ENCODE measurements at places on chromosomes 7 and 10.

- DNase-seq: peak; percentile 38
Observed at GRCh38 chr10:133133471-133134231, 26.4 kb upstream of the KNDC1 start.

- DNase-seq: no peak
Observed at GRCh38 chr7:149027055-149027454, 1.2 kb downstream of the PDIA4 start.

DNA sequence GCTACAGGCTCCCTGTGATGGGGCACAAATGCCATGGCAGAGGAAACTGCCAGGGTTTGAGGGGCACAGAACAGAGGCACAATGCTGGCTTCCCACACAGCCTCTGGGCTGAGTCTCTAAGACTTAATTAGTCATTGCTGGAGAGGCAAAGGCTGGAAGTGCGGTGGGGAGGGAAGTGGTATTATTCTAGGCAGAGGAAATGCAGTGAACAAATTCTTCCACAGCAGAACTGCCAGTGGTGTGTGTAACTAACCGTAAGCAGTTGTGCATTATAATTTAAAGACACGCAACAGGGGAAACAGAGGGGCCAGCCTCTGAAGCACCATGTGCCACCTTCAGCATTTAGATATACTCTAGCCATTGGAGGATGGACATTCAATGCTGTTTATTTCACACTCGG lies 12.8 kb downstream of the ICA1 start:
- DNase-seq: no peak

DNA sequence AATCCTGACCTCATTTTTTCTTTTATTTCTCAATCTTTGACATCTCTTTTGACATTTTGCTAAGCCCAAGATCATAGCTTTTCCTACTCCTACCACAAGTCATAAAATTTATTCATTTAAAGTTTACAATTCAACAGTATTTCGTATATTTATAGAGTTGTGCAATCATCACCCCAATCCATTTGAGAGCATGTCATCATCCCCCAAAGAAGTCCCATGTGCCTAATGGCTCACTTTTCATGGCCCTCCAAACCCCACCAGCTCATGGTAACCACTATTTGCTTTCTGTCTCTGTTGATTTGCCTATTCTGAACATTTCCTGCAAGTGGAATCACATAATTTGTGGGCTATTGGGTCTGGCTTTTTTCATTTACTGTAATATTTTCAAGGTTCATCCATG lies 52.5 kb upstream of the GLI3 start:
- no peak for DNase-seq

DNA sequence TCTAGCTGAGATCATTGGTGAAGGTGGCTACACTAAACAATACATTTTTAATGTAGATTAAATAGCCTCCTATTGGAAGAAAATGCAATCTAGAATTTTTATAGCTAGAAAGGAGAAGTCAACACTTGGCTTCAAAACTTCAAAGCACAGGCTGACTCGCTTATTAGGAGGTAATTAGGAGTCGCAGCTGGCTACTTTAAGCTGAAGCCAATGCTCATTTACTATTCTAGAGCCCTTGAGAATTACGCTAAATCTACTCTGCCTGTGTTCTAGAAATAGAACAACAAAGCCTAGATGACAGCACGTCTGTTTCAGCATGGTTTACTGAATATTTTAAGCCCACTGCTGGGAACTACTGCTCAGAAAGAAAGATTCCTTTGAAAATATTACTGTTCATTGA lies 101.6 kb upstream of the EEPD1 start:
- DNase-seq: no peak
